Uterus (tissue), 4 donors: ENCODE measurements at places on chromosomes 16 and 17.

DNA sequence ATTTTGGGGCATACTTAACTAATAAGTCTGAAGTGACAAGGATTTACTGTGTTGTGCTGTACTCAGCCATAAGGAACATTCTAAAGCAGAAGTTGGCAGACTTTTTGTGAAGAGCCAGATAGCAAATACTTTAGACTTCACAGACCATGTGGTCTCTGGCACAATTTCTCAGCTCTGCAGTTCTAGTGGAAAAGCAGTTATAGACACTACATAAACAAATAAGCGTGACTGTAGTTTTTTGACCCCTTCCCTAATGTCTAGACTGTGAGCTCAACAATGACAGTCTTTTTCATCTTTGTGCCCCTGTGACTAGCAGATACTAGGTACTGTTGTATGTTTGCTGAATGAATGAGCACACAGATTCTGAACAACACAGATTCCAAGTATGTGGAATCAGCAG lies 4.9 kb downstream of the RPAIN start:
- DNase-seq, result no peak

DNA sequence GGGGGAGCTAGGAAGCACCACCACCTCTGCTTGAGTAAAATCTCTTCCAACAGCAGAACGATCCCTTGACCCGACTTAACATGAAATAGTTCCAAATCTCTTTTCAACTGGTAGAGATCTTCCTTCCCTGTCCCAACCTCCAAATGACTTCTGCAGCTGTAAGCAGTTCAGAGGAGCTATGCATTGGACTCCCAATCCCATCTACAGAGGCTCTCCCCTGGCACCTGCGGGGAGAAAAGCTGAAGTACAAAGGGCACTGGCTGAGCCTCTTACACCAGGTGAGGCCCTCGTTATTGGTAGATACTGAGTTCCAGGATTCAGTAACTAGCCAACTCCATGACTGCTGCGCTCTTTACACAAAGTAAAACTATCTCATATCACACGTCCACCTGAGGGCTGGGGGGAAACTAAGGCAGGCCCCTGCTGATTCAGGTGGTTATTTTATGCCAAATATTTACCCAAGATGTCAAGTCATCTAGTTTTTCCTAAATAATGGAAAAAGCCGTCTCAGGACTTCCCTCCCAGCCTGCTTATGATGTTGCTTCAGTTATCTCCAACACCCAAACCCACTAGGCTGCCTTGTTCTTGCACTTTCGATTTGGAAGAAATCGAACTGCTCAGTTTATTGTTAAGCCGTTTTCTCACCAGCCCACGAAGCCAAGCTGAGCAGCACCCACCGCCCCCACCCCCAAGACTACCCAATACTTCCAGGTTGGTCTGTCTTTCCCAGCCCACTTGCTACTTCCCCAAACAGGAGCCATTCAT lies 3.2 kb downstream of the ACTG1 start:
- DNase-seq, result no peak

DNA sequence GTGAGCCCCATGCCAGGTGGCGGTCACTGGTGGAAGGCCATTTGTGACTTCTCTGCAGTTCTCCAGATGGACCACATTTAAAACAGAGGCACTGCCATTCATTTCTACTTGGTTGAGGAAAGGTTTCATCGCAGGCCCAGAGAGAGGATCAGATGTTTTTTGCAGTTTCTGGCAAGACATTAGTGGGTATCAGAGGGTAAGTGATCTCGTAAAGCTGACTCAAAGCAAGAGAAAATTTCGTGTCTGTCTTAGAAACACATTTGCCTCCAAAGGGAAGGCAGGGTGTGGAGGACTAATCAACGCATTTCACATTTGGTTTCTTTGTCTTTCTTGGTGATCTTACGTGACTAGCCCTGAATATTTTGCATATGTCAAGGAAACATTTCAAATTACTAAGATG lies 81.8 kb downstream of the PRKCB start:
- no peak for DNase-seq

- DNase-seq, result no peak
These were observed 1911.2 kb downstream of the TP53TG3F start for GRCh38 chr16:35370617-35371016.

DNA sequence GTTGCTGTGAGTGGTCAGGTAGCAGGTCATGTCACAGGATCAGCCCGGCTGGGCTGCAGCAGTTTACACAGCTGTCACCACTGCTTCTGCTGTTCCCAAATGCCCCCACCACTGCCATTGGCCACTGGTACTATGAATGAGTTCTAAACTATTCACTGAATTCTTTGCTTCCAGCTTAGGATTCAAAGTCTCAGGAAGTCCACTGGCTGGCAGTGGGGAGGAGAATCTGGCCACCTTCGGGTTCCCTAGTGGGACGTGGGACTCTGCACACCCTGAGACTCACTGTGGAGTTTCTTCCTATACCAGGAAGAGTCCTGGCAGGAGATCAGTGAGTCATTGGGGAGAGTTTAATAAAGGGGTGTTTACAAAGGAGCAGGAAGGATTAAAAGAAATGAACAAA lies 6.9 kb downstream of the MT1X start:
- no peak for DNase-seq

GRCh38 chr17:39640591-39641031 lies 3.7 kb downstream of the STARD3 start:
- no peak for DNase-seq

DNA sequence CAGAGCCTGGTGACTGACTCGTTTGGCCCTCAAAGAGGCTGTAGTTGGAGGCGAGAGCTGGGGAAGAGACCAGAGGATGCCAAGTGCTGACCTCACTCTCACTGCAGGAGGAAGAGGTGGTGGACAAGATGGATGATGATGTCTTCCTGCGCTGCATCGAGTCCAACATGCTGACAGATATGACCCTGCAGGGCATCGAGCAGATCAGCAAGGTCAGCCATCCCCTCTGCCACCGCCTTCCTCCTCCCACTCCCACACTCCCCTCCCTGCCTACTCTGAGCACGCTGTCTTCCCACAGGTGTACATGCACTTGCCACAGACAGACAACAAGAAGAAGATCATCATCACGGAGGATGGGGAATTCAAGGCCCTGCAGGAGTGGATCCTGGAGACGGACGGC lies 26.9 kb downstream of the POLR2A start:
- DNase-seq, result no peak

DNA sequence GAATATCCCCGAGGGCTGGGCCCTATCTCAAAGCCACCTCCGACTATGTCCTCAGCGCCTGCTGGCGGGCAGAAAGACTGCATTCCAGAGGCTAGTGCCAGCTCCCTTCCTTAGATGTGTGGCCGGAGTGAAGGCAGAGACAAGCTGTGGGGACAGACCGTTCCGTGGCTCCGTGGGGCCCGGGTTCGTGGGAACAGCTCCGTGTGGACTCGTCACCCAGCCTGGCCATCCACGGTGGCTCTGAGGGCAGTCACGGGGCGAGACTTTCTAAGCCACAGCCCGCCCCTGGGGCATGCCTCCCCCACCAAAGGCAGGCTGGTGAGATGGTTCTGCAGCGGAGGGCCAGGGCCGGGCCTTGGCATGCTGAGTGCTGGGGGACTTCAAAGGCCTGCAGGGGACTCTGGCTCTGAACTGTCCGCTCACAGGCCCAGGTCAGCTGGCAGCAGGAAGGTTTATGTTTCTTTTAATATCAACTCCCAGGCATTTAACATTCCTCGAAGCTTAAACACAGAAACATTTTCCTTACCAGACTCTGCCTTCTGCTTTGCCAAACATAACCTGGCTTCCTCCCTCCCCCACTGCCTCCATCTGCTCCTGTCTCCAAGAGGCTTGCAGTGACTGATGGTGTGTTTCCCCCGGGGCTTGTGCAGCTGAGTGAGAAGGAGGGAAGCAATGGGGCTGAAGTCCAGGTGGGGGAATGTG lies 50.4 kb downstream of the TIMM22 start:
- no peak for DNase-seq

- no peak for DNase-seq
These were observed 343.2 kb downstream of the PMP22 start for GRCh38 chr17:14921936-14922335.

- DNase-seq, result no peak
These were observed 396 bp upstream of the HOXB7 start for GRCh38 chr17:48611213-48611612.

GRCh38 chr17:32910769-32911168 lies 17.2 kb upstream of the TMEM98 start:
- no peak for DNase-seq

- DNase-seq, result no peak
These were observed 118.1 kb downstream of the FTO start for GRCh38 chr16:53821957-53822625.

DNA sequence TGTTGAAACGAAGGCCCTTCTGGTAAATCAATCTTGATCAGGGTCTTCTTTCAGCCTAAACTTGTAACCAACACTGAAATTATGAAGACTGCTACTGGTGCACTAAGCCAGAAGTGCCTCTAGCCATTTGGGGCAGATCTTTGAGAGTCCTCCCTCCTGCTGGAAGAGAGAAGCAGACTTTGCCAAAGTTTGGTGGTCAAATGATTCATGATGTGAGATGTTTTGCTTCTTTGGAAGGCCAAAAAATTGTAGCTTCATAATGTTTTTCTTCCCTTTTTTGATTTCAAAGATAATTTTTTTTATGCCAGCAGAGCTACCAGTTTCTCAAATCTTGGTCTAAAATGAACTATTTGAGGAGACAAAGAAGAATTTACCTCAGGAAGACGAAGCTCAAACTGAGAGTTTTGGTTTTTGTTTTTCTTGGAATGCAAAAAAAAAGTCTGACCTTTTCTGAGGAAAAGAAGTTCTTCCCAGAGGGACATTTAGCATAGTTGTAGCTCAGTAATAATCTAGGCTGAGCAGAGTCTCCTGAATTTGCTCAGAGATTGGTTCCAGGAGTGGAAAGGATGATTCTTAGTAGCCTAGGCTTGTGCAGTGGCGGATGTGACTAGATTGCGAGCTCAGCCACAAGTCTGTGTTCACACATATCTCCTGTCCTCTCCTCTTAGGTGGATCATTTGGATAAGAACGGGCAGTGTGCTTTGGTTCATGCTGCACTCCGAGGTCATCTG lies 50.9 kb downstream of the CYB561 start:
- no peak for DNase-seq

DNA sequence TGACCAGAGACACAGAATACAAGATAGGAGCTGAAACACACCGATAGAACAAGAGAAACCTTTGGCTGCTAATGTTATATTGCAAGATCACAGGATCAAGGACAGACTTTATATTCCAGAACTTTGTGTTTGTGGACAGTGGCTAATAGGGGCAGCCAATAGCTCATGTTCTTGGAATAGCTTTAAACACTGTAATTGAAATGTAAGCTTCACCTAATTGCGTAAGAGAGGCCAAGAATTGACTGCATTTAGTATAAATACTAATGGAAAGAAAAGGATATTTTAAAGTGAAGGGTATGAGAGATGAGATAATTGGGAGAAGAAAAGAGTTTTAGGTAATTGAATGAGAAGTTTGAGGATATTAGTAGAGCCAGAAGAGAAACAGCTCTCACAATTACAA lies 758.8 kb downstream of the CDH11 start:
- DNase-seq, result no peak

- DNase-seq, result peak; percentile 90
These were observed at the start of gene HSD3B7 for GRCh38 chr16:30984669-30985400. TSS of gene HSD3B7 (plus strand) at chr16:30985207. CDS start at chr16:30985659, 452 bp downstream.
